ENCODE measurements at places on chromosomes 6 and 20.
A peak's percentile ranks its signal among the peaks of the same experiment; 100 is the strongest.

- DNase-seq: peak; percentile 96
Measured at GRCh38 chr6:113147544-113147943, 709.6 kb upstream of the MARCKS start.

- no peak for DNase-seq
Measured at GRCh38 chr6:52328303-52328662, 33.7 kb upstream of the PAQR8 start.

DNA sequence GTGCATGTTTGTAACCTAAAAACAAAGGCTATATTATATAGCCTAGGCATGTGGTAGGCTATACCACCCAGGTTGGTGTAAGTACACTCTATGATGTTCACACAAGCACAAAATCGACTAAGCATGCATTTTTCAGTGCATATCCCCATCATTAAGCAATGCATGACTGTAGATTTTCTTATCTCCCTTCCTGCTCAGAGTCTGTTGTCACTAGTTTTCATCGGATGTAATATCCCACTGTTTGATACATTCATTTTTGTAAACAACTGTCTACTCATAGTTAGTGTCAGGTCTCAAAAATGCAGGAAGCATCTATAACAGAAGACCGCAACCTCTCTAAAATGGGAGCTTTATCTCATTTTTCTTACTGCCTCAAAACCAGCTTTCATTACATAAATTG, 70.7 kb downstream of the GFRAL start:
- no peak for DNase-seq

DNA sequence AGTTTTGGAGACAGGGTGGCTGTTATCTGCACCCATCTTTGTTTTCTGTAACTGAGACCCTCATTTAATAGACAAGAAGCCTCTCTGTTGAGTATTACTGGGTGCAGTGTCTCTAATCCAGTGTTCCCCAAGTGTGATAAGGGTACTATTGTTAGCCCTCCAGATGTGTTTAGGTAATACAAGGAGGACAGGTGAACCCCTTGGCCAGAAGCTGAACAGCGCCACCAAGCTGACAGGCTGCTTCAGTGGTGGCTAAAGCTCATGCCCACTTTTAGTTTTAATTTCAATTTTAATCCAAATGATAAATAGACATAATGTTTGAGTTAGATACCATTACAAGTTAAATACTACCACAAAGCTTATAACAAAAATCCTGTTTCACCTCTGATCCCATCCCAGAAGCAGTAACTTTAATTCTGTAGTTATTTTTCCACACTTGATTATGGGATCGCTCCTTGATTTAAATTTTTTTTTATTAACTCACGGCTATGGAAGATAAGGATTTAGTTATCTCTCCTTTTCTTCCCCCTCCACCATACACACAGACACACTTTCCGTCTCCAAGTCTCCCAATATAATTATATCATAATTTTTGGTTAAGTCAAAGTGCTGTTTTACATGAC, 8.4 kb upstream of the STK35 start:
- no peak for DNase-seq

DNA sequence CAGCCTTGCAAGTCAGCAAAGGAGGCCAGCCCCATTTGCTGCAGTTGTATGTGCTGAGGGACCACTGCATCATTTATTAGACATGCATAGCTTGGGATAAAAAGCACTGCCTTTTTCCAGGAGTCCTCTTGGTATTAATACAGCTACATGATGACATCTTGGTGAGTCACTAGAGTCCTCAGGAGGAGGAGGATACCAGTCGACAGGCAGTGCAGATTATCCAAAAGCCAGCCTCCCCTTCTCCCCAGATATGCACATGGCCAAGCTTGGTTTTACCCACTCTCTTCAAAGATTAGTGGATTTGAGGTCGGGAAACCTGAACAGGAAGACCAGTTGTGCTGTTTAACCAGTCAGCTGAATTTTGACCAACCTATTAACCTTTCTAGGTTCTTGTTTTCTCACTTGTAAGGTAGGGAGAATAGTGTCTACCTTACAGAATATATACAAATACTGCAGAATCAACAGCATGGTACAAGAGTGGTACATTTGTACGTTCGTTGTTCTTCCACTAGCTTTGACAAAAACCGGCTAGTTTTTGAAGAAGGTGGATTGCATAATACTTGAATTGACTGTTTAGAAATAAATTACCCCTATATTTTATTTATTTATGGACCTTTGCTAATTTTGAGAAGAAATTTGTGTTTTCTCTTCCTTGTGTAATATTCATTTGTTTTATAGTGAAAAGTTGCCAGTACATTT, 31.9 kb downstream of the VAPB start:
- peak; percentile 83 for DNase-seq

DNA sequence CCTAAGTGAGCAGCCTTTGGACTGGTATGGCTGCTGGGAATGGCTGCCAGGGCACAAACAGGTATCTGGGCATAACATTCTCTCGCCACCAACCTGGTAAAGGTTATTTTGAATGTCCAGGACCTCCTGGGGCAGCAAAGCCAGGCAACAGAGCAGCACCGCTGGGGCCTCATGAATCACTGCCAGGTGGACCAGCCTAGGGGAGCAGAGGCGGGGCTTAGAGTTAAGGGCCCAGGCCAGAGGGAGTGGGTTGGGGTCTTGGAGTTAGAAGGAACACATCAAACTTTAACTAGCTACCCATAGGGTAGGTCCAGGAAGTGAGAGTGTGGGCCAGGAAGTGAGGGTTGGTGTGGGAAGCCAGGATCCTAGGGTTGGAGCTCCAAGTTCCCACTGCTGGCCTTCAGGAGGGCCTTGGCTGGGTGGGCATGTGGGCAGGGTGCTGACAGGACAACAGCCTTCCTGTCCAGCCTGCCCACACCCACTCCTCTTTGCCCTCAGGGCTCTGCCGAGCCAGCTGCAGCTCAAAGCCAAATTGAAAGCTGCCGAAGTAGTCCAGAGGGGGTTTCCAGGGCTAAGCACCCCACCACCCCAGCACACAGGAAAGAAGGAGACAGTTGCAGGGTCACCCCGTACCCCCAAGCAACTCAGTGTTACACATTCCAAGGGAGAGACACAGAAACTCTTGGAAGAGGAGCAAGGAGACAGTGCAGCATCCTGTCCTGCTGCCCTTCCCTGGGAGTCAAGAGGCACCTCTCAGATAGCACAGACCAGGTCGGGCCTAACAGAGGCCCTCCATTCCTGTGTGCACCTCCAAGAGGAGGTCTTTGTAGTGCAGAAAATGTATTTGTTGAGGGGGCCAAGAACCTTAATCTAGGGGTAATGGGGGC, 2.6 kb downstream of the NFKBIE start:
- DNase-seq: no peak

DNA sequence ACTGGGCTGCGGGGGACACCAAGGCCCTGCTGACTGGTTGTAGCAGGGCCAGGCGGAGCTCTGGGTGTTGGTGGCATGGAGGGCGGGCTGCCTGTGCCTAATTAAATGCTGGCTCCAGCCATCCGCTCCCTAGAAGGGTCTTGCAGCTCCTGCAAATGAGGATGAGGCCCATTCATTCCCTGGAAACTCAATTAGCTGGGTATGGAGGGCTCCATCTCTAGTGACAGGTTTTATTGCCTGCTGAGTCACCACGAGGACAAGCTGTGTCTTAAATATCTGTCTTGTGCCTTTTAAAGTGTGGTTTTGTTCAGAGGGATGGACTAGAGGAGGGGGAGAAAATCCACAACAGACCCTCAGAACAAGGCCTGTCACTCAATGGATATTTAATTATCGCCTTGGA, 60.9 kb downstream of the SULF2 start:
- peak; percentile 52 for DNase-seq

DNA sequence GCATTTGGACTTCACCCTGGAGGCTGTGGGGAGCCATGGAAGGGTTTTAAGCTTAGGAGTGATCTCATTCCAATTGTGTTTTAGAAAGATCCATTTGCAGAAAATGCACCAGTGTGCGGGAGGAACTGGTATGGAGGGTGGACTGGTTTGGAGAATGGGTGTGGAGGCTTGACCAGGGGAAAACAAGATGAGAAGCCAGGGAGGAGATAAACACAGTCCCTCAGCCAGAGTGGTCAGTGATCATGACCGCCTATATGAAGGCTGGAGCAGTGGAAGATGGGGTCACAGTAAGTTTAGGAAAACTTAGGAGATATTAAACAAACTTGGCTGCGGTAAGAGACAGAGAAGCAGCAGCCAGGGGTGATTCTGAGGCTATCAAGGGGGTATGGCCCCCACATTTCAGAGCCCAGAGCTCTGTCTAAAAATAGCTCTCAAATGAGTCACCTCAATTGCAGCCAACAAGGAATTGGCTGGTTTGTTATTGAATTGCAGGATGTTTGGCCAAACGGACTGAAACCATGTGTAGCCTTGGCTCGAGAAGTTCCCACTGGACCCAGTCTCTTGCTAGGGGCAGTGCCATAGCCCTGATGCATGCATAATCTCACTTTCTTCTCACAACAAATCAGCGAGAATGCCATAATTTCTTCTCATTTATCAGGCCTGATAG, 159.9 kb upstream of the TOP1 start:
- peak; percentile 96 for DNase-seq
